Forelimb muscle (tissue), 1 donor: ENCODE measurements at places on chromosomes 7 and 10.
A peak's percentile ranks its signal among the peaks of the same experiment; 100 is the strongest.

DNA sequence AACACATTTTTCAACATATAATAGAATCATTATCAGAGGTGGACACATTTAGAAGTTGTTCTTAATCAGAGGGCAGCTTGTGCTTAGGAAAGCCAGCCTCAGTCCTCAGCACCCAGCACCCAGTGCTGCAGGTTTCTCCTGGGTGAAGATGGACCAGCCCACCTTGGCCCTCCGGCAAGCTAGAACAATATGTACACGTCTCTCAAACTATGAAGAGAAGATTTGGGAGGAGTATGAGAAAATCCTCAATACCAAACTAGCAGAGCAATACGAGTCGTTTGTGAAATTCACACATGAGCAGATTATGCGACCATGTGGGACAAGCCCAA lies 13.5 kb upstream of the RALA start:
- no peak for DNase-seq

GRCh38 chr7:157612664-157613561 lies 276.1 kb downstream of the DNAJB6 start:
- DNase-seq: no peak

GRCh38 chr7:1170741-1171501 lies 10.9 kb upstream of the ZFAND2A start:
- no peak for DNase-seq

DNA sequence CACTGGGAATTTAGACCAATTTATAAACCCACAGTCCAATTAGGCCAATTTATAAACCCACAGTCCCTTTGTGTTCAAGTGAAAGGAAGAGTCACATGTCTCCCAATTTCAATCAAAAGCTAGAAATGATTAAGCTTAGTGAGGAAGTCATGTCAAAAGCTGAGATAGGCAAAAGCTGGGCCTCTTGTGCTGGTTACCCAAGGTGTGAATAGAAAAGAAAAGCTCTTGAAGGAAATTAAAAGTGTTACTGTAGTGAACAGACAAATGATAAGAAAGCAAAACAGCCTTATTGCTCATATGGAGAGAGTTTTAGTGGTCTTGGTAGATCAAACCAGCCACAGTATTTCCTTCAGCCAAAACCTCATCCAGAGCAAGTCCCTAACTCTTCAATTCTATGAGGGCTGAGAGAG lies 245.0 kb downstream of the HDAC9 start:
- DNase-seq: no peak

DNA sequence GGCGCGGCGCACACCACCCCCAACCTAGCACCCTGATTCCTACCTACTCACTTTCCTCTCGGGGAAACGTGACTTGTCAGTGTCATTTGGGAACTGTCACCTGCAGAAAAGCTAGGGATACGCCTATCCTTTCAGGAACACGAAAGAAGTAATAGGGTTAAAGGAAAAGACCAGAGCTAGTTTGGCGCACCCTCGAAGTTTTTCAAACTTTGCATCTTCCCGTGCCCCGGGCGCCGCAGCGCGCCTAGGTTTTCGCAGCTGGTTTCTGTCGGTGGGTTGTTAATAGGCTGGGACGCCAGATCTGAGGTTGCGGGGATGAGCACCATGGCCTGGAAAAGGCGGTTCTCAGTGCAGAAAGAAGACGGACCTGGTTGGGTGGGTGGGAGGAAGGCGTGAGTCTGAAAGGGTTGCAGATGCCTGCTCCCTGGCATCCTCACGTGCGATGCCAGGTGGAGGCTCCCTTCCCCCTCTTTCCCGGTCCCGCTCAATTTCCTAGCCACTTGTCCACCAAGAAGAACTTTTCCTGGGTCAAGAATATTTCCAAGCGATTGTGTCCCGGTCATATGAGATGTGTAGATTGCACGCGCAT lies 568 bp upstream of the MEOX2 start:
- DNase-seq: no peak

GRCh38 chr7:94647295-94647694 lies 8.6 kb downstream of the SGCE start:
- DNase-seq: no peak

- no peak for DNase-seq
Observed at GRCh38 chr10:12727832-12728215, 273.7 kb downstream of the CCDC3 start.

GRCh38 chr7:106421181-106421762 lies 136.5 kb upstream of the NAMPT start:
- DNase-seq: peak; percentile 60

- DNase-seq: no peak
Observed at GRCh38 chr10:89163265-89163995, 43.7 kb downstream of the CH25H start.

GRCh38 chr7:114973147-114973546 lies 51.3 kb downstream of the MDFIC start:
- DNase-seq: no peak

DNA sequence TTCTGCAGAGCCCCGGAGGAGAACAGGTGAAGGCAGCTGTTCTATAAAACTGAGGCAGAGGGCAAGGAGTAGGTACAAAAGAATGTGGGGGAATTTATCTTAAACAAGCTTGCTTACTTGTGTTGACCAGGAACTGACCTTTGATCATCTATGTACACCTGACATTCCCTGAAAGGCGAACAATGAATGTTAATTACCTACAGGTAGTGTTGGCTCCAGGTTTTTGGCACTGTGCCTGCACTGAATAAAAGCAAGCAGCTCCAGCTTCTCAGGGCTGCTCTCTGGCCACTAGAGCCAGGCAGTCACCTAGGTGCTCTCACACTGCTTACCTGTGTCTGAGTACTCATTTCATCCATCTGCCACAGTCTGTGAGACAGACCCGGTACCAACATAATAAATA lies 87.0 kb downstream of the RAPGEF5 start:
- no peak for DNase-seq

DNA sequence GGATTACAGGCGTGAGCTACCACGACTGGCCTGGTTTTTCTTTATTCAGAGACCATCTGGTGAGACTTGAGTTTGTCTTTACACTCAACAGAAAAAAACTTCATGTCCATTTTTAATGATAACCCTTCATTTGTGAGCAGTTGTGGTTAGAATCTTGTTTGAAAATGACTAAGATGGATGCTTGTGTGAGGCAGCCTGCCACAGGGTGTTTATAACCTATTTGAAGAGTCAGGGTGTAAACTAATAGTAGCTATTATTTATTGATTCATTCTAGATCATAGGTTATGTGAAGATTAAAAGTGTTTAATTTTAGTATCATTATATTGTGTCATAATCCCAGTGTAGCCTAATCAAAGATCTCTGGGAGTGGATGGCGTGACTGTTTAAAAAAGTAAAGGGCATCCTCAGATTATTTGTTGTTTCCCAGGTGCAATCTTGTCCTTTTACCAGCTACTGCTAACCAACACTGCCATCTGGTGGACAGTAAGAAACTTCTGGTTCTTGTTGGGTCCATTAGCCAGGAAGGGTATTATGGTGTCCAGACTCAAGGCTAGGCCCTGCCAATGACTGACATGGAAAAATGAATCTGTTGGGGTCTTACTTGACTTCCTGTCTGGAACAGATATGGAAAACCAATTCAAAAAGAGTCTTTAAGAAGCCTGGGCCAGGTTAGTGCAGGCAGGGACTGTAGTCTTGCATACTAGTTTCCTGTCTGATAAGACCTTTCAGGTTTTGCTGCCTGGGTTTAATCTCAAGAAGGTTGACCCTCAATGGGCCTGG lies 24.9 kb downstream of the NRBF2 start:
- DNase-seq: peak; percentile 78

GRCh38 chr10:130895161-130895560 lies 416.4 kb downstream of the TCERG1L start:
- DNase-seq: no peak

- no peak for DNase-seq
Observed at GRCh38 chr10:49625411-49625810, 11.6 kb downstream of the CHAT start.

DNA sequence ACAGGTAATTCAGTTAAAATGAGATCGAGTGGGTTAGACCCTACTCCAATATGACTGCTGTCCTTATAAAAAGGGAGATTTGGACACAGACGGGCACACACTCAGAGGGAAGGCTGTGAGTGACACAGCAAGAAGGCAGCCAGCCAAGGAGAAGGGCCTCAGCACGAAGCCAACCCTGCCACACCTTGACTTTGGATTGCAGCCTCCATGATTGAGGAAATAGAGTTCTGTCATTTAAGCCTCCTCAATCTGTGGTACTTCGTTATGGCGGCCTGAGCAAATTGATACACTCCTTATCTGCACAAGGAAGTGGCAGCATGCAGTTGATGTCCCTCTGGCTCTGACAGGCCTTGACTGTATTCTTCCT lies 43.8 kb downstream of the SH2D4B start:
- DNase-seq: no peak

DNA sequence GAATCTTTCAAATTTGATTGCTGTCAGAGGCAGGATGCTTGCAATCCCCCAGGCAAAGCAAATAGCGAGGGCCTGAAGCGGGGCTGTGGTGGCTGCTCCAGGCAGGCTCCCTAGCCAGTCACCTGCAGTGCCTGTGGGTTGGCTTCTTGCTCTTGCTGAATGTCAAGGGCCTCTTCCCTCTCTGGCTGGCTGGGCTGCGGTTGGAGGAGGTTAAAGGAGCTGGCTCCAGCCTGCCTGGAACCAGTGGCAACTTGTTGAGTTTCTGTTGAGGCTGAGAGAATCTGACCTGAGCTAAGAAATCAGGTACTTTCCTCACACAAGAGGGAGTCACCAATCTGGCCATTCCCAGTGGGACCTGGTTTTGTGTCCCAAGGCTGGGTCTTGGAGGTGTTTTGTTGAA lies 134.7 kb downstream of the TMEM178B start:
- DNase-seq: no peak

GRCh38 chr7:134470864-134471263 lies 12.0 kb upstream of the AKR1B1 start:
- DNase-seq: no peak

GRCh38 chr7:44572771-44573170 lies 937 bp downstream of the DDX56 start:
- no peak for DNase-seq

- DNase-seq: no peak
Observed at GRCh38 chr10:45257600-45257999, 57.8 kb downstream of the OR13A1 start.

GRCh38 chr10:73467206-73467605 lies 28.6 kb downstream of the PPP3CB start:
- DNase-seq: no peak

DNA sequence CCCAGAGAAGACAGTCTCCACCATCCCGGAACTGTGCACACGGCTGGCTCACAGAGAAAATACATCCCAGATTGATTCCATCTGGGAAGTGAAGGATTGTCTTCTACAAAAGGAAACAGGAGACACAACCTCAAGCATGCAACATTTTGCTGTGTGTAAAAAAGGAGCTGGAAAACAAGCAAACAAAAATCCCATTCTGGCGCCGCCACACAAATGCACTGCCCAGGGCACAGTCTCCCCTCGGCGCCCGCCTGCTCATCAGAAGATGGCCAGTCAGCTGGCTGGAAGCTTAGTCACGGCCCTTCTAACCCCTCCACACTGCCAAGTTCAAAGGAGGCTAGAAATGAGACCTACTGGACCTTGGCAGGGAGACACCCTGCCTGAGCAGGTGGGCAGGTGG lies 14.1 kb upstream of the CYTH3 start:
- no peak for DNase-seq

DNA sequence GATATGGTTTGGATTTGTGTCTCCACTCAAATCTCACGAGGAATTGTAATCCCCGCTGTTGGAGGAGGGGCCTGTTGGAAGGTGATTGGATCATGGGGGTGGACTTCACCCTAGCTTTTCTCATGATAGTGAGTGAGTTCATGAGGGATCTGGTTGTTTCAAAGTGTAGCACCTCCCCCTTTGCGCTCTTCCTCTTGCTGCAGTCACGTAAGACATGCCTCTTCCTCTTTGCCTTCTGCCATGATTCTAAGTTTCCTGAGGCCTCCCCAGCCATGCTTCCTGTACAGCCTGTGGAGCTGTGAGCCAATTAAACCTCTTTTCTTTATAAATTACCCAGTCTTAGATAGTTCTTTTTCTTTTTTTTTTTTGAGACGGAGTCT lies 17.1 kb downstream of the CDNF start:
- no peak for DNase-seq

DNA sequence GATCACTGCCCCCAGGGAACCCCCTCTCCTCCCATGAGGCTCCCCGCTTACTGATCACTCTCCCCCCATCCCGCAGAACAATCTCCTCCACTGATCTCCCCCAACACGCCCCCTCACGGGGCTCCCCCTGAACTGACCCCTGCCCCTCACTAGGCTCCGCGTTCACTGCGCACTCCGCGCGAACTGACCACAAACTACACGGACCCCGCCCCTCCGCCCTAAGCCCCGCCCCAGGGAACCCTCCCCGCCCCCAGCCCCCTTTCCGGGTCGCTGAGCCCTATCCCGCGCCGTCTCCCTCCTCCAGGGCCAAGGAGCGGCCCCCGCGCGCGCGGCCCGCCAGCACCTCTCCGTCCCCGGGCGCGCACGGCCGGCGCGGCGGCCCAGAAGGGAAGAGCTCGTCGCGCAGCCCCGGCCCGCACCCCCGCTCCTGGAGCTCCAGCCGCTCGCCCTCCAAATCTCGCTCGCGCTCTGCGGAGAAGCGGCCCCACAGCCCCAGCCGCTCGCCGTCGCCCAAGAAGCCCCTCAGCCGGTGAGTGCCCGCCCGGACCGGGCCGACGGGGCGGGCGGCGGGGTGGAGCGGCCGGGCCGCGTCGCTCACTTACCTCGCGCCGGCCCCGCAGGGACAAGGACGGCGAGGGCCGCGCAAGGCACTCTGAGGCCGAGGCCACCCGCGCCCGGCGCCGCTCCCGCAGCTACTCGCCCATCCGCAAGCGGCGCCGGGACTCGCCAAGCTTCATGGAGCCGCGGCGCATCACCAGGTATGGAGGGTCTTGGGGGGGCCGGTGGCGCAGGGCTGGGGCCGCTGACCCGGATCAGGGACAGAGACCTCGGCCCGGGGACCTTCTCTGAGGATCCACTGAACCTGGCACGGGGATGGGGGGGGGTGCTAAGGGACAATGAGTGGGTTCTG lies 19.9 kb upstream of the HSPB1 start:
- DNase-seq: no peak

- DNase-seq: peak; percentile 41
Observed at GRCh38 chr7:66413379-66414114, 208.4 kb downstream of the TPST1 start.

- DNase-seq: no peak
Observed at GRCh38 chr7:113062499-113062898, 24.1 kb downstream of the GPR85 start.

DNA sequence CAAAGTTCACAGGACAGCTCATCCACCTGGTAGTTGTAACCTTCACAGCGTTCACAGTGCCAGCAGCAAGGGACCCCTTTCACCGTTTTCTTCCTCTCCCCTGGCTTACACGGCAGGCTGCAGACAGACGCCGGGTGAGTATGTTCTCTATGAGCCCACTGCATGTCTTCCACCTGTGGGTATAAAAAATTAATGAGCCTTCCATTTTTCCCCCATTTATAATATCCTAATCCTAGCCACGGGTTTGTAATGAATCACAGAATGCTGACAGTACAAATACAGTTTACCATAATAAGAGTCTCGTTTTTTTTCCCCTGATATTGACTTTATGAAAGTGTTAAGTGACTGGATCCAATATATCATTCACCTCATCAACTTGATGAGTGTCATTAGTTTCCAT lies 719.0 kb downstream of the GRM8 start:
- DNase-seq: no peak

- no peak for DNase-seq
Observed at GRCh38 chr7:111255576-111255975, 164.6 kb downstream of the LRRN3 start.

GRCh38 chr7:158829021-158829341 lies 328 bp downstream of the ESYT2 start:
- no peak for DNase-seq
